ENCODE measurements at places on chromosomes 7 and 10. TPM values are rescaled to one million over a fixed set of nuclear protein-coding genes. Genes with fewer than 3 reads are reported as not detected.

DNA sequence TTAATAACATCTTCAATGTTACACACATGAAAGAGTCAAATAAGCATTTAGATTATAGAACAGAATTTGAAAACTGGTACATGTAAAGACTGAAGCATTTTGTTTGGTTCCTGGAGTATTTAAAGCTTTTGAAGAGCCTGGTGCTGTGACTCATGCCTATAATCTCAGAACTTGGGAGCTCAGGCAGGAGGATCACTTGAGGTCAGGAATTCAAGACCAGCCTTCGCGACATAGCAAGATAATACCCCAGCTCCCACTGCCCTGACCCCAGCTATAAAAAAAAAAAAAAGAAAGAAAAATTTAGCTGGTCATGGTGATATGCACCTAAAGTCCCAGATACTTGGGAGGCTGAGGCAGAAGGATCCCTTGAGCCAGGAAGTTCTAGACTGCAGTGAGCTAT, 87.8 kb downstream of the HDAC9 start:
- no peak overlapping the region for H3K27ac ChIP-seq
- H3K27me3 ChIP-seq, result no peaks in the 10 kb centered on the region

GRCh38 chr7:125670926-125671572, 741.4 kb upstream of the POT1 start:
- H3K27me3 ChIP-seq, result no peaks in the 10 kb centered on the region
- H3K36me3 ChIP-seq, result no peaks in the 10 kb centered on the region

GRCh38 chr10:95279042-95279820, 11.6 kb downstream of the PDLIM1 start:
- peaks cover 23% of the 10 kb centered on the region for H3K4me1 ChIP-seq
- no peak overlapping the region for H3K4me3 ChIP-seq
- H3K27ac ChIP-seq, result peak overlapping the region; percentile 81
- H3K36me3 ChIP-seq, result no peaks in the 10 kb centered on the region

GRCh38 chr10:82953909-82954308, 1078.9 kb downstream of the NRG3 start:
- H3K27me3 ChIP-seq, result no peaks in the 10 kb centered on the region
- H3K27ac ChIP-seq, result no peak overlapping the region
- DNase-seq, result peak; percentile 32
- no peak overlapping the region for H3K4me3 ChIP-seq
- H3K4me1 ChIP-seq, result peaks cover under 1% of the 10 kb centered on the region

- peaks cover 9% of the 10 kb centered on the region for H3K4me1 ChIP-seq
- H3K27ac ChIP-seq, result no peak overlapping the region
- DNase-seq, result peak; percentile 84
- H3K36me3 ChIP-seq, result peaks cover 9% of the 10 kb centered on the region
- H3K27me3 ChIP-seq, result no peaks in the 10 kb centered on the region
- H3K4me3 ChIP-seq, result no peak overlapping the region
These were observed 19.5 kb downstream of the TSPAN33 start for GRCh38 chr7:129163875-129164544.

- no peak overlapping the region for H3K27ac ChIP-seq
- DNase-seq, result no peak
- no peak overlapping the region for H3K4me3 ChIP-seq
- H3K27me3 ChIP-seq, result no peaks in the 10 kb centered on the region
These were observed 232.9 kb upstream of the PTN start for GRCh38 chr7:137576481-137576880.

GRCh38 chr7:85587785-85588184, 400.9 kb upstream of the SEMA3D start:
- no peak overlapping the region for H3K4me3 ChIP-seq
- no peaks in the 10 kb centered on the region for H3K27me3 ChIP-seq
- no peak for DNase-seq
- H3K4me1 ChIP-seq, result no peaks in the 10 kb centered on the region

GRCh38 chr10:99630433-99630832, 10.2 kb upstream of the SLC25A28 start:
- H3K27ac ChIP-seq, result no peak overlapping the region
- H3K4me1 ChIP-seq, result no peaks in the 10 kb centered on the region

The ELAPOR2 gene
- total RNA-seq, result 42.9 TPM

DNA sequence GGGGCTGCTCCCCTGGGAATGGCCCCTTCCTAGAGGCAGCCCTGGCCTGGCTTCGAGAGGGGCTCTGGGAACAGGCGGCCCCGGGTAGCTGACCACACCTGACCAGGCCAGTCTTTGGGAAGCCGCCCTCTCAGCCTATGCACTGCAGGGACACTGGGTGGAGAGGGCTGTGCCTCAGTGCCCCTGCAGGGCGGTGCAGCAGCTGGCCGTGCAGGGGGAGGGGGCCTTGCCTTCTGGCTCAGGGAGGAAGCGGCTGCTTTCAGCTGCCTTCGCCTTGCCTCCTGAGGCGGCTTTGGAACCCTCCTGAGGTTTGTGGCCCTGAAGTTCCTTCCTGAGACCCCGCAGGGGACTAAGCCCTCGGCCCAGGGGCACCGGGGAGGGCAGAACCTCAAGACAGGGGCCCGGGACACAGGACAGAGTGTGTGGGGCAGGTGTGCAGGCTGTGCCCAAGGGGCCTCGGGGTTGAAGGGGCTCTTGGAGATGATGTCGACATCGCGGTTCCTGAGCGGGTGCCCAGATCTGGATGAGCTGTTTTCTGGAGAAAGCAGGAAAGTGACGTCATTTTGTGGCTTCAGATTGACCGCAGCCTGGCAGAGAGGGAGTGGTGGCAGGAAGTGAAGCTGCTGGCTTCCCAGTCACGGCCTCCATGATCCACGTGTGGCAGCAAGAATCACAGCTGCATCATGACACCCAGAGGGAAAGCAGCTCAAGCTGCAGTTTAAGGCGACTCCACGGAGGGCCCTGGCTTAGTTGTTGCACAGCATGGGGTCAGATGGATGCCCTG, 17.7 kb downstream of the ADAM8 start:
- peaks cover 13% of the 10 kb centered on the region for H3K4me1 ChIP-seq
- no peak overlapping the region for H3K27ac ChIP-seq
- DNase-seq, result no peak
- no peaks in the 10 kb centered on the region for H3K36me3 ChIP-seq

The SEMA4G gene
- total RNA-seq, result 8.5 TPM

All from GM23338 (cell line).